Hematopoietic multipotent progenitor cell treated with erythropoietin and hydrocortisone succinate and interleukin-3 and kit ligand, for 8 days (in vitro differentiated cells): ENCODE measurements at places on chromosomes 4 and X.

DNA sequence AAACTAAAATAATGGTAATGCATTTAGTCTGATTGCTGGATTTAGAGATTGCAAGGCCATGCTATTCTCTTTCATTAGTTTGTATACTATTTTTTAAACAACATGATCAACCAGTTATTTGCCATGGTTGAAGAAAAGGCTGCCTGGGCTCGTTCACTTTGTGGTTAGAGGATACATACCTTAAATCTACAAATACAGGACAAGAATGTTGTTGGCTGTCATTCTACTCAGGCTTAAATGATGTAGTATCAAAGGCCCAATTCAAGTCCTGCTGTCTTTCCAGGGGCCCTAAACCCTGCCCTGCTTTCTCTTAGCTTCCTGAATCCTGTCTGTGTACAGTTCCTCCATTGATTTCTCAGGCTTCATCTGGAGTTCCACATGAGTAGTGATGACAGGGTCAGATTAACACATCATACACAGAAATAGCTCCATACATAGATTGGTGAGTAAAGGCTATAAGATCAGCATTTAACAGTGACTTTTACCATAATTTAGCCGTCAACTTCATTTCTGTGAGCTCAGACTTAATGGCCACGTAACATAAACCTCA is 114.9 kb upstream of the GPRIN3 start:
- DNase-seq: no peak

DNA sequence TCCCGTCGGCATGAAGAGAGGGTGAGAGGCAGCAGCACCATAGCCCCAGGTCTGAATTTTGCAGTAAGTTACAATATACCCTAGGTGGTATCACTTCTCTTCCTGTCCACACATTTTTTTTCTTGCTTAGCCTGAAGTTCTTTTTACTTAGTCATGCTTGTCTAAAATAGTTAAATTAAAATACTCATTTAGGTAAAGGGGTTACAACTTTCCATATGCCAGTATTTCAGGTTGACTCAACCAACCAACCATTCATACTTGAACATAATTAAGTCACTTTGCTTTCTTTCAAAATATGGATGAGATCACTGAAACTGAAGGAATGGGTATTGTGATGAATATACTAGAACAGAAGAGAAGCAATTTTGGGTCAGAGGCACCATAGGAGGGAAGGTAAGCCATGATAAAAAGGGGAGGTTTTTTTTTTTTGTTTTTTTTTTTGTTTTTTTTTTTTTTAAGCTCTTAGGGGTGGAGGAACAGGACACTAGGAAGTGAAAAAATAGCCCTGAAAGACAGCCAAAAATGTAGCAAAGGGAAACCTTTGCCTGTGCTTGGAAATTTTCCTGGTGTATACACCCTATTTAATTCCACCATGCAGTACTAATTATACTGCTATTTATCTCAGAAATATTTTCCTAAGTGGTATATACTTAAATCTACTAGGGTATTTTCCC is 41.8 kb downstream of the RPS6KA3 start:
- DNase-seq: no peak

GRCh38 chrX:103361798-103362197 is 5.5 kb downstream of the TCEAL9 start:
- DNase-seq: no peak

GRCh38 chr4:145490361-145490760 is 8.7 kb downstream of the SMAD1 start:
- peak; percentile 70 for DNase-seq

GRCh38 chrX:136823175-136823574 is 42.4 kb upstream of the ARHGEF6 start:
- no peak for DNase-seq

DNA sequence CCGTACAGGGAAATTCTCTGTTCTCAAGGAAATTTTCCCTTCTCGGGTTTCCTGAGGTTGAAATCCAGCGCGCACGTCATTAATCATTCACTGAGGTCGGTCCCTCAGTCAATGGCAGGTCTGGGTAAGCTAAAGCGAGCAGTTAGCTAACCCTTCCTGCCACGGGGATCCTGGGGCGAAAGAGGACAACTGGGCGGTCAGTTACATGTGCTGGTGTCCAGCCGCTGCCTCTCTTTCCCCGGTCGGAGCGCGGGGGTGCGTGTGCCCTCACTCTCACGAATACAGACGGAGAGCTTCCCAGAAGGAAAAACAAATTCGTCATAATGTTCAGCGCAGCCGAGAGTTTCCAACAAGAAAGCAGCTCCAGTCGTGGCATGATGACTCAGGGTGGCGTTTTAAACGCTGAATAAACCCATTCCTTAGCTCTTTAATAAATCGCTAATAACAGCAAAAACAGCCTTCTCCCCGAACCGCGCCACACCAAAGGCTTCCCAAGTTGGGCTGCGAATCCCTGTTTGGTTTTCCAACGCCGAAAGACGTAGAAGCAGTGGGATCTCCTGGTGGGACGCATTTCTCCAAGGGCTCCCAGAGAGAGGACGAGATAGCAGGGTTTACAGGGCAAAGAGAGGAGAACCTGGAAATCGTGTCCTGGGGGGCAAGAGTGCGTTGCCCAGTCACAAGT is 752 bp upstream of the FGF5 start:
- DNase-seq: no peak

GRCh38 chrX:13515211-13515930 is 54.0 kb upstream of the EGFL6 start:
- no peak for DNase-seq

- no peak for DNase-seq
Measured at GRCh38 chr4:68176500-68176899, 46.8 kb upstream of the TMPRSS11F start.

GRCh38 chr4:173254646-173255045 is 79.5 kb downstream of the HMGB2 start:
- DNase-seq: no peak

GRCh38 chr4:98467627-98468072 is 190.8 kb downstream of the TSPAN5 start:
- DNase-seq: peak; percentile 85

- no peak for DNase-seq
Measured at GRCh38 chr4:113666386-113667114, 95.0 kb downstream of the CAMK2D start.
